ENCODE measurements at places on chromosomes 1 and 21. TPM values are rescaled to one million over a fixed set of nuclear protein-coding genes. Genes with fewer than 3 reads are reported as not detected.

DNA sequence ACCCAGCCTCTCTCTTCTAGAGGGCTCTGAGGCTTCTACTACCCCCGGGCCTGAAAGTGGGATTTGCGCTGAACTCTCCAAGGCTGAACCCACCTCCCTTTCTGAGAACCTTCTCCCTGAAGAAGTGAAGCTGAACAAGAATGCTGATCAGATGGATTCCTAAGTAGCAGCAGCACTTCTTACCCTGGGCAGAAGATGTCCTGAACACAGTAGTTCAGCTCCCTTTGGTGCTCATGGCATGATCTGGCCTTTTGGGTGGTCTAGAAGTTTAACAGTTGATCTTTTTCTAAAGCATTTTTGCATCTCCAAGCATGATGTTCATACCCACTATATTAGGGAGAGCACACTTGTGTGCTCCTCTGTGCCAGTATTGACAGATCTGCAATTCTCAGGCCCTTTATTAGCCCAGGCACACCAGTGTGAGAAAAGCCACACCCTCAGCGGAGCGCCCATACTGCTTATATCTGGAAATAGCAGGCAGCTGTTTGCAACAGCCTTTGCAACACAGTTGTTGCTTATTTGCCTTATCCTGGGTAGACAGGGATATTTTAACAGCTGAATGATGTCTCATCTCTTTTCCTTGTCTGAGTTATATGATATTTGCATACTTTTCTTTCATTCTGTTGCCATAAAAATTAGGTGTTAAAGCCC is 34.2 kb downstream of the CNN3 start:
- peaks cover 26% of the 10 kb centered on the region for H3K36me3 ChIP-seq
- DNase-seq = no peak
- peaks cover 3% of the 10 kb centered on the region for H3K27me3 ChIP-seq
- peak overlapping the region; percentile 24 for H3K27ac ChIP-seq
- H3K4me3 ChIP-seq = no peak overlapping the region

- H3K27me3 ChIP-seq = no peaks in the 10 kb centered on the region
- H3K36me3 ChIP-seq = no peaks in the 10 kb centered on the region
- H3K27ac ChIP-seq = no peak overlapping the region
- H3K4me1 ChIP-seq = peaks cover 6% of the 10 kb centered on the region
Measured at GRCh38 chr1:16093611-16094010, 20.2 kb upstream of the FAM131C start.

DNA sequence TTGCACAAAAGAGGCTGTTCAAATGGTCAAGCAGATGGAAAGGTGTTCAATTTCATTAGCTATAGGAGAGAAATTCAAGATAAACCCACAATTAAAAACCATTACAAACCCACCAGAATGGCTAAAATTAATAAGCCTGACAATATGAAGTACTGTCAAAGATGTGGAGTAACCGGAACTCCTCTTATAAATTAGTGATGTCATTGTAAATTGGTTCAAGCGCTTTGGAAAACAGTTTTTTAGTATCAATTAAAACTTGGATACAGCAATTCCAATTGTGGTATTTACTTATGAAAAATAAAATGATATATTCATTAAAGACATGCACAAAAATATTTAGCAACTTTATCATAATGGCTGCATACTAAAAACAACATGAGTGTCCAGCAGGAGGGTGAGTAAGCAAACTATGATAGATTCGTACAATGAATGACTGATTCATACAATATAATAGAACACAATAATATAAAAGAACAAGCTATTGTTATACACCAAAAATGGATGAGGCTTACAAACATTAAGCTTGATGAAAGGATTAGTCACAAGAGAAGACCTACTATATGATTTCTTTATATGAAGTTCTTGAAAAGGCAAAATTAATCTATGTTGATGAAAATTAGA is 38.4 kb upstream of the FGGY start:
- DNase-seq = no peak
- no peak overlapping the region for H3K4me3 ChIP-seq
- H3K27me3 ChIP-seq = no peaks in the 10 kb centered on the region
- no peak overlapping the region for H3K27ac ChIP-seq

- H3K4me1 ChIP-seq = no peaks in the 10 kb centered on the region
- no peaks in the 10 kb centered on the region for H3K27me3 ChIP-seq
Measured at GRCh38 chr1:41768583-41768982, 150.1 kb downstream of the HIVEP3 start.

DNA sequence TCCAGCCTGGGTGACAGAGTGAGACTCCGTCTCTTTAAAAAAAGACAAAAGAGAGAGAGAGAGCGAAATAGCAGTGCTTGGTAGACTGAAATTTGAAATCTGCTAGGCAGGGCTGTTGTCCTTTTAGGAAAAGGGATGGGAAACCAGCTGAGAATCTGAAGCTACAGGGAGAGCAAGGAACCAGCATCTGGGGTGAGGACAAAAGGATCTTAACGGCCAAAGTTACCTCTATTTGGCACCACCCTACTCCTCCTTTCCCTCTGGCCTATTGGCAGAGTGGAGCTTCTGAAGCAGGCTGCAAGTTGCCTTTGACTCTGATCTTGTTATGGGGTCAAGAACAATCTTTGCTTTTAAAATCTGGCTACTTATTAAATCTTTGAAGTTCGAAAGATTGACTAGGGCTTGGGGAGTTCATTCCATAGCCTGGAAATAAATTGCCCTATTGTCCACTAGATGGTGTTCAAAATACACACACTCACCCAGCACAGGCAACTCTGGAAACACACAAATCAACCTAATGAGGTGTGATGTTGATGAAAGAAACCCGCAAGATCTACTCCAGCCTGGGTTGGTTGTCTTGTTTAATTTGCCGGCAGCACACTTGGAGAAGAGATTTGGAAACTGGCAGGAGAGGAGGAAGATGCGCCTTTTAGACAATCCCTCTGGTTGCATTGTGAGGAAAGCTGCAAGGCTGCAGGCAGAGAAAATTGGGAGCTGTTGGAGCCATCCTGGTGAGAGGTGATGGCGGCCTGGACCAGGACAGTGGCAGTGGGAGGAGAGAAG is 16.5 kb upstream of the PARP1 start:
- peaks cover 10% of the 10 kb centered on the region for H3K4me1 ChIP-seq
- no peaks in the 10 kb centered on the region for H3K27me3 ChIP-seq
- no peak overlapping the region for H3K4me3 ChIP-seq
- DNase-seq = no peak

DNA sequence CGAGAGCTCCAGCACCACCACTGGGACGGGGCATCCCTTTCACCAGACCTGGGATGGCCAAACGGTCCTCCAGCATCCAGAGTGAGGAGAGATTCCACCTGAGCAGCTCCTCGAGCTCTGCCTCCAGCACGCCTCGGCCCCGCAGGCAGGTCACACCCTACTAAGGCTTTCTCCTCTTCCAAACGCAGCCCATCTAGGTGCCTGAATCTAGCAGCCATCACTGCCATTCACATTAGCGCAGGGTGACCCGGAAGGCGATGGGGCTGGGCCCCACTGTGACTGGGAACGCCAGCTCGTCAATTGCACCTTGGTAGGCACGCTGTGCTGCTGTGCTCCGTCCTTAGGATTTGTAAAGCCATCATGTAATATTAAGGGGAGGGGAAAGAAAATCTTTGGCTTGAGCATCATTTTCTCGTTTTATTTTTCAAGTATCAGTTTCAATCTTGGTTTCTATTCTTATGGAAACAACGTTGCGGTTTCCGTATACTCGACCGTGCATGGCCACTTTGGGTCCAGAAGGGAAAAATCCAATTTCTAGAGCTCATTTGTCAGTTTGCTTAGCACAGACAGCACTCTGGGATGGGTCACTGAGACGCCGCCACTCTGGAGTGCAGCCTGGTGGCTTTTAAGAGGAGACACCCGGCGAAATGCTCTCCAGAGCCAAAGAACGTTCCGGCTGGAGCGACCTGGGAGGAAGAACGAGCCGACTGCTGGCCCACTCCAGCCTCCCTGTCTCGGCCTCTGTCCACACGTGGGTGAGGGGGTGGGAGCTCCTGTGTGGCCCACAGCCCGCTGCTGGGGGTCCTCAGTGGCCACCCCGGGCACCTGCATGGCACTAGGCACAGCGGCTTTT is 173.6 kb downstream of the PRDM16 start:
- no peaks in the 10 kb centered on the region for H3K36me3 ChIP-seq
- no peak overlapping the region for H3K27ac ChIP-seq
- no peak overlapping the region for H3K4me3 ChIP-seq
- no peak for DNase-seq

GRCh38 chr1:32250893-32251716 is at the start of gene LCK:
Gene LCK, plus strand, starts transcription at chr1:32251265. Its CDS starts 23,065 bp downstream, at chr1:32274330.
- peak within 1 kb of the TSS; percentile 24 for H3K4me3 ChIP-seq
- peak within 1 kb of the TSS; percentile 80 for H3K27ac ChIP-seq
- H3K36me3 ChIP-seq = no peaks in the 10 kb centered on the region
- peaks cover 4% of the 10 kb centered on the region for H3K27me3 ChIP-seq
- no peak for DNase-seq
- peaks cover 40% of the 10 kb centered on the region for H3K4me1 ChIP-seq

DNA sequence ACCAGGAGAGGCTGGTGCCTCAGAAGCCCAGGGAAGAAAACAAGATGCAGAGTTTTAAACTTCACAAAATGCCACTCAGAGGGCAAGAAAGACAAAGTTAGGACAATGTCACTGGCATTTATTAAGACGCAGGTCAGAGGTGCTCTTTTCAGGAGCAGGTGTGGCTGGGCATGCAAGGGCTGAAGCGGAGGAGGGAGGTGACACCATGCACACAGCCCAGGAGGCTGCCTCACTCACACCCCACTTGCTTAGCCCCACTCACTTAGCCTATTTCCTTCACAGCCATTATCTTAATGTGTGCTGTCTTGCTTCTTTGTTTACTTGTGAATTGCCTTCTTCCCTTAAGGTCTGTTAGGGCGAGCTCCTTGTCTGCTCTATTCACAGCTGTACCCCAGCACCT is 17.2 kb downstream of the HIVEP3 start:
- no peak for DNase-seq
- no peak overlapping the region for H3K27ac ChIP-seq
- H3K36me3 ChIP-seq = no peaks in the 10 kb centered on the region
- H3K4me3 ChIP-seq = no peak overlapping the region
- no peaks in the 10 kb centered on the region for H3K27me3 ChIP-seq

GRCh38 chr1:235758931-235759330 is 107.8 kb downstream of the LYST start:
- H3K4me3 ChIP-seq = no peak overlapping the region
- no peaks in the 10 kb centered on the region for H3K4me1 ChIP-seq
- H3K27me3 ChIP-seq = no peaks in the 10 kb centered on the region
- no peak for DNase-seq

- peak; percentile 95 for DNase-seq
- peak overlapping the region; percentile 83 for H3K4me3 ChIP-seq
- H3K4me1 ChIP-seq = peaks cover 55% of the 10 kb centered on the region
- peak overlapping the region; percentile 88 for H3K27ac ChIP-seq
Measured at GRCh38 chr1:17540255-17541001, 930 bp downstream of the ARHGEF10L start.

ASAP3 gene
- total RNA-seq = 70.3 TPM

SELENBP1 gene
- total RNA-seq = 17.9 TPM

- H3K27ac ChIP-seq = no peak overlapping the region
- H3K27me3 ChIP-seq = peaks cover 39% of the 10 kb centered on the region
- no peak overlapping the region for H3K4me3 ChIP-seq
- no peaks in the 10 kb centered on the region for H3K4me1 ChIP-seq
- H3K36me3 ChIP-seq = no peaks in the 10 kb centered on the region
Measured at GRCh38 chr1:225362805-225363204, 65.0 kb downstream of the LBR start.

ARL8A gene
- total RNA-seq = 47.2 TPM

- H3K27ac ChIP-seq = no peak overlapping the region
- 0 out of 2 replicates have a peak, but pooled peaks cover 2% of the 10 kb centered on the region for H3K27me3 ChIP-seq
- 0 out of 2 replicates have a peak, but pooled peaks cover 3% of the 10 kb centered on the region for H3K4me1 ChIP-seq
- H3K36me3 ChIP-seq = no peaks in the 10 kb centered on the region
- H3K4me3 ChIP-seq = no peak overlapping the region
Measured at GRCh38 chr1:167565922-167566321, 12.4 kb upstream of the CREG1 start.

- no peaks in the 10 kb centered on the region for H3K27me3 ChIP-seq
- H3K27ac ChIP-seq = peak overlapping the region; percentile 35
- peaks cover 17% of the 10 kb centered on the region for H3K4me1 ChIP-seq
- DNase-seq = no peak
Measured at GRCh38 chr1:178781533-178782330, 56.7 kb downstream of the RALGPS2 start.

GRCh38 chr1:84379917-84380180 is 18.4 kb upstream of the DNASE2B start:
- no peaks in the 10 kb centered on the region for H3K36me3 ChIP-seq
- H3K27me3 ChIP-seq = no peaks in the 10 kb centered on the region
- H3K4me3 ChIP-seq = no peak overlapping the region

DNA sequence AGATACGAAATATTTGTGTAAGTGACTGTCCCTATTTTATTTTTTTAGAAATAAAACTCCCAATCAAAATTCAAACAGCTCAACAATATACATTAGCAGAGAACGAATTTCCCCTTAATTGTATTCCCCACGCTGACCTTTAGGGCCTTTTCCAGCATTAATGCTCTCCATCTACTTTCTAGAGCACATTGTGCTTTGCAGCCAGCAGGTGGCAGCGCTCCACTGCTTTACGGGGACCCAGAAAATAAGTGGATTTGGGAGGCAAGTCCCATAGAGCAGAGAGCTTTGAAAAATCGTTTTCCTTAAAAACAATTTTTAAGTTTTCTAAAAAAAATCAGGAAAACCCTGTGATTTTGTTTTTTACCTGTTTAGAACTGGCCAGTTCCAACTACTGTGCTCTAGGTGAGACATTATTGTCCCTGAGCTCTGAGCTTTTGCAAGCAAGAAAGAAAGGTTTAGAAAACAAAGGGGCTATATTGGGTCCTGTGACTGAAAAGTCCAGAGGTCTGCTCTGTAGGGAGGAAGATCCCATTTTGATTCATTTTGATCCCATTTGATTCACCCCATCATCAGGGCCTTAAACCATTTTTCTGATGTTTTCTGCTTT is 144.4 kb upstream of the ZNF644 start:
- no peak overlapping the region for H3K27ac ChIP-seq
- peaks cover 25% of the 10 kb centered on the region for H3K4me1 ChIP-seq
- no peak overlapping the region for H3K4me3 ChIP-seq
- DNase-seq = peak; percentile 68
- peaks cover 6% of the 10 kb centered on the region for H3K27me3 ChIP-seq
- H3K36me3 ChIP-seq = no peaks in the 10 kb centered on the region

GRCh38 chr1:201710632-201711597 is 118.0 kb upstream of the IPO9 start:
- no peak for DNase-seq
- H3K27ac ChIP-seq = no peak overlapping the region
- H3K4me1 ChIP-seq = peaks cover 4% of the 10 kb centered on the region

DCST1 gene
- not detected for total RNA-seq

- no peak overlapping the region for H3K4me3 ChIP-seq
- H3K27me3 ChIP-seq = no peaks in the 10 kb centered on the region
- H3K27ac ChIP-seq = no peak overlapping the region
- H3K4me1 ChIP-seq = 0 out of 2 replicates have a peak, but pooled peaks cover 2% of the 10 kb centered on the region
- DNase-seq = no peak
Measured at GRCh38 chr1:68347415-68347814, 102.3 kb downstream of the RPE65 start.

GRCh38 chr1:37478451-37478881 is 4.1 kb downstream of the ZC3H12A start:
- peaks cover 6% of the 10 kb centered on the region for H3K27me3 ChIP-seq
- H3K4me1 ChIP-seq = peaks cover 40% of the 10 kb centered on the region
- peaks cover 25% of the 10 kb centered on the region for H3K36me3 ChIP-seq
- no peak overlapping the region for H3K4me3 ChIP-seq

CCDC30 gene
- 2.1 TPM for total RNA-seq
